ENCODE measurements at places on chromosomes 11 and 22. TPM values are rescaled to one million over a fixed set of nuclear protein-coding genes. Genes with fewer than 3 reads are reported as not detected.

The ESAM gene
- 0.44 TPM for total RNA-seq

The OR8B2 gene
- total RNA-seq = not detected

The GALNT18 gene
- 4.6 TPM for total RNA-seq

The CFAP300 gene
- 4.3 TPM for total RNA-seq

The NAALAD2 gene
- 2.5 TPM for total RNA-seq

The HRAS gene
- total RNA-seq = 62.4 TPM

The RAG2 gene
- not detected for total RNA-seq

The ANKK1 gene
- 0.15 TPM for total RNA-seq

The MEN1 gene
- total RNA-seq = 17.3 TPM

The NLRP14 gene
- 0.17 TPM for total RNA-seq

Data from smooth muscle cell of trachea (primary cell).